ENCODE measurements at places on chromosomes 4 and X.

- DNase-seq: no peak
Observed at GRCh38 chr4:173231916-173232315, 63.3 kb downstream of the GALNT7 start.

GRCh38 chr4:99402765-99403164 lies 32.4 kb downstream of the ADH7 start:
- no peak for DNase-seq

DNA sequence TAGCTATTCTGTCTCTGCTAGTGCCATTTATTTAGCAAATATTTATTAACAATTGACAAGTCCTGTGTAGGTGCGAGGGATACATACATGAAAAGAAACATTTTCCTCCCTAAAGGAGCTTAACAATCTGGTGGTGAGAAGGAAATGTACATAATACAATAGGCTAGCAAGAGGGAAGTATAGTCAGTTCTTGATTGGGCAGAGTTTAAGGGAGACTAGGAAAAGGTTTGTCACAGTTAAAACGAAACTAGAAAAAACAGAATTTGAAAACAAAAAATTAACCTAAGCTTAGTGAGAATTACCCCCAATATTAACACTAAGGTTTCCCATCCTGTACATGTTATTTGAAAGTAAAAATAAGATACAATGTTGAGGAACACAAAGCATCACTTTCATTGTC lies 8.6 kb upstream of the MAML3 start:
- no peak for DNase-seq

DNA sequence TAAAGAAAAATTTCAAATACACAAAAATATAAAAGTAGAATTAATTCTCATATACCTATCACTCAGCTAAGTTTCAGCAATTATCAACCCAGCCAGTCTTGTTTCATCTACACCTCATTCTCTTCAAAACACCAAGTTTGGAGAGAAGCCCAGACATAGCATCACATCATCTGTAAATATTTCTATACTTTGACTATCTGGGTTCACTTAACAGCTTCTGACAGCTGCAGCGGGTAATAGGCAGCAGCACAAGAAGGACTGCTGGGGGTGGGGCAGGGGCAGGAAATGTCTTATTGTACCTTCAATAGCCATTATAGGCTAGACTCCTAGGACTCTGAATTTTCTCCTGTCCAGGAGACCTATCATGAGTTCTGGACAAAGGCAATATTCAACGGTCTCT lies 54.1 kb downstream of the PHF8 start:
- DNase-seq: no peak

- no peak for DNase-seq
Observed at GRCh38 chr4:63325140-63325539, 1084.1 kb downstream of the TECRL start.

DNA sequence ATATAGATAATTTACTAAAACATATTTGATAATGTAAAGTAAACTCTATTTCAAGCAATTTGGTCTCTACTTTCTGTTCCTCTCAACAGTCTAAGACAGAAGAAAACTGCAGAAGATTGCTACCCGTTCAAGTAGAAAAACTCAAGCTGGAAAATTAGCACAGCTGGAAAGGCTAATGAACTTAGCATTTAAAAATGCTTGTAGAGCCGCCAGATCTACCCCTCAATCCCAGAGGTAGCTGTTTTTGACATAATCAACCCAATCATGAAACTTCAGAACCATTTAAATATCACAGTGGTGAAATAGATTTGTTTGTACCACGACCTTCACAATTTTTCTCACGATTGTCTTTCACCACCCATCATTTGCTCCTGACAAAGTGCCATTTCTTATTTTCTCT lies 479.5 kb downstream of the SPRY1 start:
- DNase-seq: no peak

DNA sequence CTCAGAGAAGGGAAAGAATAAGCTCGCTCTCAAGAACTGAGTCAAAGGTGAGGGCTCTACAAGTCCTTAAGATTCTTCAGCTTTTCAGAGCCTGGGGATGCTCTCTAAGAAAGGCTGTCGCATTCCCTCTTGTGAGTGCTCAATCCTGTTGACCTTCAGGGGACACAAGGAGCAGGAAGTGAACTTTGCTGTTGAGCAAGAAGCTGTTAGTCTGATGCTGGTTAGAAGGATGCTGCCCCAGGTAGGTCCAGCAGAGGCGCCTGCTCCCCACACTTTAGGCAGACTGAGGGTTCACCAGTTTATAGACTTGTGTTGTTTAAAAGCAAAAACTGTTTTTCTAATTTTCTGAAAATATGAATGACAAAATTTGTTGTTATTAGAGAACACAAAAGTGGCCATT lies 125.4 kb upstream of the SPOCK3 start:
- no peak for DNase-seq

GRCh38 chr4:65880594-65880993 lies 210.3 kb upstream of the EPHA5 start:
- DNase-seq: no peak

DNA sequence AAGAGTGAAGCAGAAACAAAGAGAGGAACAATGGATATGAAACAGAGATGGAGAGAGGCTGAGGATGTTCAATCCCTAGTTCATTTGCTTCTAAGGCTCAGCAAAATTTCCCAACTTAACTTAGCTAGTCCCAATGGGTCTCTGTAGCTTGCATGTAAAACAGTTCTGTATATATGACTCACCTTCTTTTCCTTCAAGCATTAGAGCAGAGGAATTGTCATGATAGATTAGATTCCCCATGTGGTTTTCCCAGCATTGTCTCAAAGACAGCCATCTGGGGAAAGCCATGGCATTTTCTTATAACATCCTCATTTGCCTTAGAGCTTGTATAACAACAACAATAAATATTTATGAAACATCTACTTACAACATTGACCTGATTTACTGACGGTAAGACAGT lies 93.9 kb upstream of the GATB start:
- DNase-seq: no peak

DNA sequence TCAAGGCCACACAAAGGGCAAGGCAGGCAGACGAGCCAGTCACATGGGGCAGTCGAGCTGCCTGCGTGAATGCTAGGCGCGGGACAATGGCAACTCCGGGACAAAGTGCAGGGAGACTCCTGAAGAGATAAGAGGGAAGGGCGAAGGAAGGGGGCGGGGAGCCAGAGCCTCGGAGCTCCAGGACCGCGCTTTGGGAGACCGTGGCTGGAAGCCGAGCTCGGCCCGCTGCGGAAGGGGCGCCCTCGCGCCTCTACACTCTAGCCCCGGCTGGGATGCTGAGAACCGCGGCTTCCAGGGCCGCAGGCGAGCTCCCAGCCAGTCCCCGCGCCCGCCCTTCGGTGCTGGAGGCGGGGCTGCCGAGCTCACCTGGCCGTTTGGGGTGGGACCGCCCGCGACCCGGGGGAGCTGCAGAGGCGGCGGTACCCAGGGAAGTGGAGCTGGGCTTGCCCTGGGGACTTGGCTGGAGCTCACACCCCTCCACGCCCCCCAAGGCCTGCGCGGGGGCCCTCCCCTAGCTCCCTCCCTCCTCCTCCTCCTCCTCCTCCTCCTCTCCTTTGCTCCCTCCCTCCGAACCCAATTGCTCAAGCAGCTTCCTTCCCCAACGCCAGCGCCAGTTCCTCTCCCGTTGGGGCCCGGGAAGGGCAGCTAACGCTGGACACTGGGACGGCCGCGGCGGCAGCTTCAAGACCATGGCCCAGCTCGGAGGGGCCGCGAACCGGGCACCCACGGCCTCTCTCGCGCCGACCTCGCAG lies at the start of gene SOWAHD:
TSS of gene SOWAHD (plus strand) at position 610 of the 752 bp plus-strand sequence. CDS start at position 690, 80 bp downstream.
- no peak for DNase-seq

DNA sequence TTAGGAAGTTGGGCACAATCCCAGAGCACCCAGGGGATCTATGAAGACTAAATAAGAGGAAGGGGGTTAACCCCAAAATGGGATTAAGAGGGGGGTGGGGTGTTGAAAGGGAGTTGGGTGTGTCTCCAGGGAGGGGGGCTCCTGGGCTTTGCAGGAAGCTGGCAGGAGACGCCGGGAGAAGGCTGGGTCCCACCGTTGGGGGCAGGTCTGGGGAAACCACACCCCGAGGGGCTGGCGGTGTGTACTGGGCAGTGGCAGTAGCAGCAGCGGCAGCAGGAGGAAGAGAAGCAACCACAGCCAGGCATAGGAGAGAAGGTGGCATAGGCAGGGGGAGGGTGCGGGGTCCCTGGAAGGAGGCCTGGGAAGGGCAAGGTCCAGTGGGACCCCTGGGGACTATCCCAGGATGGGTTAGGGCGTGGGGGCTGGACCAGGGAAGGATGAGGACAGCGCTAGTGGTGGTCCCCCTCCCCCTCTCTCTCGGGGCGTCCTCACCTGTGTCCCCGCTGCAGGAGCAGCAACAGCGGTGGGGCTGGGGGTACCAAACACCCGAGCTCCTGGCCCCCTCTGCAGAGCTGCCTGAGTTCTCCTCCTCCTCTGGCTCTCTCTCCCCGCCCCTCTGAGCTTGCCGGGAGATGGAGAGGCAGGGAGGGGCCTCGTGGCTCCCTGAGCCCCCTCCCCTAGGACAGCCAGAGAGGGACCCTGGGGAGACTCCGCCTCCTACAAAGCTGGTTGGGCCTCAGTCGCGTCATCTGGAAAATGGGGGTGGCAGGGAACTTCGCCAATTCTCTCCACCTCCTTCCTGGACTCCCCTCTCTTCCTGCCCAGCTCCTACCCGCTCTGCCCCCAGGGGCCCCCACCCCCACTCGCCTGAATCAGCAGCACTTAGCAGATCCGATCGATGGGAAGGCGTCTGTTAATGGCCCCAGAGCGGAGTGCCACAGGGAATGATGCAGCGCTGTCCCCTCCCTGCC lies at the start of gene KCND1:
TSS of gene KCND1 (minus strand) at position 596 of the 971 bp plus-strand sequence. CDS start 1,573 bp downstream, outside the sequence.
- no peak for DNase-seq

GRCh38 chr4:94545296-94545695 lies 93.6 kb downstream of the PDLIM5 start:
- no peak for DNase-seq

DNA sequence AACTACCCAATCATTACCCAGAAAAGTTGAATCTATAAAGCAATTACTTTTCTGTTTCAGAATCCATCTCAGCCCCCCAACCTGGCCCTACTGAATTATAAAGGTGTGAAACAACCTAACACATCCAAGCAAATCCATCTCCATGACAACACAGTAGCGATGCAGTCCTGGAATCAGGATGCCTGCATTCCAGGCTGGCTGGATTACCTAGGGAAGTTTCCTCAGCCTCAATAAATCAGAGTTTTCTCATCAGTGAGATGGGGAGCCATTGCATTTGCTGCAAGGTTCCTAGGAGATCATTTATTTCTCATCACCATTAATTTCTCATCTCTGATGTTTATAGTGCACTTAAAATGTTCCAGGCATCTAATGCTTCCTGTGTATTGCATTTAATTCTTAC lies 46.0 kb downstream of the LNX1 start:
- DNase-seq: no peak

DNA sequence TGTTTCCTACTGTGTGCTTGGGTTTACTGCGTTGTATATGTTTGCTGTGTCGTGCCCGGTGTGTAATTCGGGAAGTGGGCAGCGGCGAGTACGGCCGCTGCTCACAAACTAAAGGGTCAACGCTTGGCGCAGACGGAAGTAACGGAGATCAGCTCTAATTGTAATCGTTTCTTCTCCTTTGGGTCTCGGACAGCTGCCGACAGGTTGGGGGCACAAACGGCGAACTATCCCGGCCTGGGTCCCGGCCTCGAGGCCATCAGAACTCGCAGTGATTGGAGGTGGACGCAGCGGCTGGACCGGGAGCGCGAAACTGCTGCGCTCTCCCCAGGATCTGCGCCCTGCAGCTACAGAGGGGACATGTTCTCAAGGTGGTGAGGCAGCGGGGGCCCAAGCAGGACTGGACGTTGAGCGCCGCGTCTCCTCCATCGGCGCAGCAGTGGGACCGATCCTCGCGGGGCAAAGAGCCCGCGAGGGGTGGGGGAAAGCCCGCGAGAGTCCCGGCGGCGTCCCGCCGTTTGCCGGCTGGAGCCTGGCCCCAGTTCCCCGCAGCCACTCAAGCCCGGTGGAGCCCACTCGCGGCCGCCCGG lies 516 bp upstream of the ZIC3 start:
- DNase-seq: no peak

- no peak for DNase-seq
Observed at GRCh38 chr4:139773560-139774318, 108.1 kb downstream of the MGST2 start.

All from AG04449 (cell line).